H4 (cell line): ENCODE measurements at places on chromosomes 1 and 21. TPM values are rescaled to one million over a fixed set of nuclear protein-coding genes. Genes with fewer than 3 reads are reported as not detected.

TBX15 gene
- total RNA-seq, result not detected in 2 replicates

OLFM3 gene
- total RNA-seq, result 1.2 and 1.4 TPM in 2 replicates

DNA sequence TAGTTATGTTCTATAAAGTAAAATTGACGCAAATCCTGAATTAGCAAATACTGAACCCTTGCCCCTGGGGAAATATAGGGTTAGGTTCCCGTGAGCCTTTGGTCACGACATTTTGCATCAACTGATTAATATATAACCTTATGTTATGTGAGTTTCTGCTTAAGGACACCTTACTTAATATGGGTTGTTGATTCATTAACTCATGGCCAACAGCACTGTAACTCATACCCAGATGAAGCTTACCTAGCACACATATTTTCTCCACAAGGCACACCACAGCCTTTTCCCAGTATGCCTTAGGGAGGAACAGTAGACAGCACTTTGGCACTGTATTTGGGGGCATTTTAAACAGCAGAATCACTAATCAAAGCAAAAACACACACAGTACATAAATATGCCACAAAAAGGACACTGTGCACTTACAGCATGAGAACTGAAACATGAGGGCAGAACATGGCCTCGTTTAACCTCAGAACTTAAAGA, 15.1 kb downstream of the INAVA start:
- no peak for DNase-seq

B4GALT3 gene
- 28.0 and 38.0 TPM in 2 replicates for total RNA-seq

DNA sequence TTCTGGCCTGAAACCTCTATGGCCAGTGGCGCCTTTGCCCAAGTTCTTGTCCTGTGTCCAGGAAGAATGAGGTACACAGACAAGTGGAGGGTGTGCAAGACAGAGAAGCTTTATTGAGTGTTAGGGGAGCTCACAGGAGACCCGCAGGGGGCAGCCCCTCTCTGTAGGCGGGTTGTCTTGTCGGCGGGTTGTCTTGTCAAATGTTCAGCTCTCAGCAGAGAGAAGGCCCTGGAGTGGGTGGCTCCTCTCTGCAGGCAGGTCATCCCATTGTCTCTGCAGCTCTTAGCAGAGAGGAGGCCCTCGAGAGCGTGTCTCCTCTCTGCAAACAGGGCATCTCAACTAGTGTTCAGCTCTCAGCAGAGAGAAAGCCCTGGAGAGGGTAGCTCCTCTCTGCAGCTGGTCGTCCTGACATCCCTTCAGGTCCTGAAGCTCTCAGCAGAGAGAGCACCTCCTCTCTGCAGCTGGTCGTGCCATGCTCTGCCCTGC, 11.0 kb downstream of the COL6A2 start:
- no peak for DNase-seq

OR2T29 gene
- total RNA-seq, result not detected in 2 replicates

GRCh38 chr1:210144736-210145135, 87.9 kb upstream of the SERTAD4 start:
- no peak for DNase-seq

BMP8A gene
- total RNA-seq, result not detected in 2 replicates

- no peak for DNase-seq
Measured at GRCh38 chr1:159707472-159708260, 6.7 kb downstream of the CRP start.

MPL gene
- total RNA-seq, result not detected in 2 replicates

GRCh38 chr1:212060632-212061472, 25.3 kb downstream of the DTL start:
- no peak for DNase-seq

DNA sequence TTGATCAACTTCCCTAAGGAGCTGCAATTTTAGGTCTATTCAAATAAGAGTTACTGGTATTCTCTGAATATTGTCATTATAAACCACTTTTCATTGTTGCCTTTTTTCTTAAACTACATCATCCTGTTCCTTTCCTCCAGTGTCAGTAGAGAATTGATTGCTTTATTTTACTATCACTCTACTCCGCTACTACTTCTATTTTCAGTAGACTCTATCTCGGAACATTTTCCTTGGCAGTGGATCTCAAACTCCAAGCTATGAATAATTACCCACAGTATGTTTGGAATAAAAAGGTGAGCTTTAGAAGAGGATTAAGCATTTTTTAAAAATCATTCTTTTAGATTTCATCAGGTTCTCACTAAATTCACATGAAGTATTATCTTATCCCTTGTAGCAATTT, 224.9 kb downstream of the GREM2 start:
- no peak for DNase-seq

HEYL gene
- not detected in 2 replicates for total RNA-seq

- DNase-seq, result no peak
Measured at GRCh38 chr1:180560868-180561600, 2.3 kb downstream of the OVAAL start.

GRCh38 chr1:15524283-15525049, 451 bp upstream of the CASP9 start:
- peak; percentile 93 for DNase-seq

GRCh38 chr1:161131523-161132409, 701 bp downstream of the DEDD start:
- DNase-seq, result no peak

OR2G6 gene
- total RNA-seq, result not detected in 2 replicates

- DNase-seq, result no peak
Measured at GRCh38 chr1:42951588-42951987, 7.1 kb downstream of the SLC2A1 start.

- DNase-seq, result no peak
Measured at GRCh38 chr1:81682490-81682889, 118.2 kb upstream of the ADGRL2 start.

DNA sequence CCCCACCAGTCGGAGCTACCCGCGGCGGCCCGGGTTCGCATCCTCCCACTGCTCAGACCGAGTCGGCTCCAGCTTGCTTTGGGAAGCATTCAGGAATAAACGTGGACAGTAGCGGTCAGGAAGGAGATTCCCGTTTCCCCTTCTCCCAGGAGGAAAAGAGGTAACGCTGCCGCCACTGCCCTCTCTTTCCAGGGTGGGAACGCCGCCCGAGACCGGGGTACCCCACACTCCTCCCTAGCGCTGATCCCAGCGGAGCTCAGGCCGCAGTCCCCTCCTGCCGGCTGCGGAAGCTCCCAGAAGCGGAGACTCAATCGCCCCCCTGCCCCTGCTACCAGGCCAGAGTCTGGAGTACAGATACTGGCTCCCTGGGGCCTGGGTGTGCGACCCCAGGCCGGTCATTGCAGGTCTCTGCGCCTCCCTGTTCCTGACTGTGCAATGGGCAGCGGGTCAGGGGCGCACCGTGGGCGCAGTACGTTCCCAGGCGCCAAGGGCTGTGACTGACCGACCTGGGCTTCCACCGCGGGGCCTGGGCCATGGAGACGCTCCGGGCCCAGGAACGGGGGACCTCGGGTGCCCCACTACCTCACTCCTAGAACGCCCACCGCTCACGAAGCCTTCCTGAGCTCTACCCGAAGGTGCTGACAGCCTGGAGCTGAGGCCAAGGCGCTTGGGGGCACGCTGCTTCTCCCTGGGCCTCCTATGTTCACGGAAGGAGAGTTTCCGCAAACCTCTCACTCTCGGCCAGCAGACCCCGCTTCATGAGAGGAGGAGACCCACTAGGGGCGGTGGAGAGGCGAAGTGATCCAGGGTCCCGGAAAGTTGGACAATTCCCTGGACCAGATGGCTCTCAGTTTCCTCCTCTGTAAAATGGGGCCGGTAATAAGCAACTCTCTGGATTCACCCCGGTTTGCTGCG, 7.8 kb downstream of the DMRTA2 start:
- DNase-seq, result no peak

DNA sequence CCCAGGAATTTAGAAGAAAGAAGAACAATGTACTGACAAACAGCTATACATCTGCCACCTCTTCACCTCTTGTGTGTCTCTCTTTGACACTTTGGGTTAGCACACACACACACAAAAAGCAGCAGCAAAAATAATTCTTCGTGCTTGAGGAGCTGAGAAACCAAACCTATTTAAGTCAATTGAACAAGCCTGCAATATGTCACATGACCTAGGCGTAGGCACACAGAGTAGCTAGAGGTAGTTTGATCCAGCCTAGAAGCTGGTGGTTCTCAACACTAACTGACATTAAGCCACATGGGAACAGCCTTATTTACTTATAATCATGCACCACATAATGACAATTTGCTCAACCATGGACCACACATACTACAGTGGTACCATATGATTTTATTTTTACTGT, 32.3 kb downstream of the RRAGC start:
- DNase-seq, result no peak

OTUD3 gene
- total RNA-seq, result 0.58 and 1.6 TPM in 2 replicates

DNA sequence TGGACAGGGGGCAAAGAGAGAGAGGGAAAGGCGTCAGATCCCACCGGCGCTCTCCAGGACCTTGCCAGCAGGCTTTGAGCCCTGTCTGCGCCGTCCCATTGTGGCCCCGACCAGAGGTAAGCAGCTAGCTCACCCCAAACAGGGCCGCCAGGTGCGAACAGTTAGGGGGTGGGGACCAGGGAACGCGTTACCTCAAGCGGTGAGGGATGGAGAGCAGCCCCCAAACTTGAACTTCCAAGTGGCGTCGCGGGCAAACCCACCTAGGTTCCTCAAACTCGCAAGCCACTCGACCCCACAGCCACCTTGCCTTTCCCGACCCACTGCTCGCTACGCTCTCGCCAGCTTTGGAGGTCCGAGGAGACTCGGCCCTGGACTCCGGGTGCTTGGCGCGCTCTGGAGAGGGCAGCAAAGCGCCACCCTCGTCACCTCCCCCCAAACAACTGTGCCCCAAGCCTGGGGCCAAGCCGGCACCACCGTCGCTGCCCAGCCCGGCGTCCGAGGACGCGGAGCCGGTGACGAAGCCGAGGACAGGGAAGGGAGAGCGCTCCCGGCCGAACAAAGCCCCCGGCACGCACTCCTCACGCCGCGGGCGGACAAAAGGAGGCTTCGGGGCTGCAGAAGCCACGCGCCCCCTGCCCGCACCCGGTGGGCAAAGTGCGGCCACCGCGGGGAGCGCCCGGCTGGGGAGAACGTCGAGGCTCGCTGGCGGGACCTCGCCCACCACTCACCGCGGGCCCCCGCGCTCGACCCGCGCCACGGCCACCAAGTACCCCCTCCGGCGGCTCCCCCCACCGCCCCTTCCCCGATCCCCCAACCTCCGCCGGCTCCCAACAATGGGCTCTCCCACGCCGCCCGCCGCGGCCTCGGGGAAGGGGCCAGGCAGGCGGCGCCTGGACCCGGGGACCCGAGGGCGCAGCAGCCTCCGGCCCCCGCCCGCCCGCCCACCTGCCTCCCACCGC, 976 bp downstream of the SSBP3 start:
- DNase-seq, result no peak

NEGR1 gene
- total RNA-seq, result 1.8 and 3.0 TPM in 2 replicates

DNA sequence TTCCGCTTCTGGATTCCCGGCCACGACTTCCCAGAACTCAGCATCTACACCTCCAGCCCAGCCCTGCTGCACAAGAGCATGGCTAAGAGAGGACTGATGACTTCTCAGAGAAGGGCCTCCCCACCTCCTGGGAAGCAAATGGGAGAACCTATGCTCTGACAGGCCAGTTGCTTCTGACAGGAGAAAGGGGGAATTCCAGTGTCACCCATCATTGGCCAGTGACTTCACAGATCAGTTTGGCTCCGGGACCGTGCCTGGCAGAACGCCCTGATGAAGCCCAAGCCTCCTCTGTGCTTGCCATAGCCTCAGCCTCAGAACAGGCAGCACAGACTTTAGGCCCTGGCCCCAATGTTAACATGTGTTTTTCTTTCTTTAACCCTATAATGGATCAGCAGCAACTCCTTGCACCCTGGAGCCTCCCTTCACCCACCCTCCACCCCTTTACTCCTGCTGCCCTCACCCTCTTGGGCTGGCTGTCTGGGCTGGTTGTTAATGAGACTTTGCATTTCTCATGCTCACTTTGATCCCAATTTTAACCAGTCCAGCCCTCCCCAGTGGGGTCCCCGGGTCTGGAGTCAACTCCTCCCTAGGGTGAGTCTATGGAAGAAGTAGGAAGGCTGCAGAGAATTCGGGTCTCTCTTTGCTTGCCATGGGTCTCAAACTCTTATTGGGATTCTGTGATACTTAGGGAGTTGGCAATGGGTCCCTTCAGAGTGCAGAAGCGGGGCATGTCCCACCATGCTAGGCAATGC, 42.7 kb upstream of the SLC30A1 start:
- DNase-seq, result no peak

C1QTNF12 gene
- 0.21 TPM in 1 of 2 replicates, not detected in the other for total RNA-seq

DNA sequence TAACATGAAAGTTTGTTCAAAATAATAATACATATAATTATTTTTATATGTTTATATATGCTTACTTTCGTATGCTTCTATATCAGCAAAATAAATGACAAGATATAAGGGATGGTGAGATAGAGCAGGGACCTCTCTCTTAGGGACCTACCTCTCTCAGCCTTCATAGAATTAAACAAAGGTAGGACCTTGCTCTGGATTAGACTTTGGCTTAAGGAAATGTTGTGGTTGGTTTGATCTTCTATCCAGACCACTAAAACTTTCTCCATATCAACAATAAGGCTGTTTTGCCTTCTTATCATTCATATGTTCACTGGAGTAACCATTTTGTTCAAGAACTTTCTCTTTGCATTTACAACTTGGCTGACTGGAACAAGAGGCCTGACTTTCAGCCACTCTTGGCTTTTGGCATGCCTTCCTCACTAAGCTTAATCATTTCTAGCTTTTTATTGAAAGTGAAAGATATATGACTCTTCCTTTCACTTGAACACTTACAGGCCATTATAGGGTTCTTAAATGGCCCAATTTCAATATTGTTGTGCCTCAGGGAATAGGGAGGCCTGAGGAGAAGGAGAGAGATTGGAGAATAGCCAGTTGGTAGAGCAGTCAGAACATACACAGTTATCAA, 14.4 kb downstream of the FRRS1 start:
- DNase-seq, result no peak

SUSD4 gene
- 0.14 and 0.99 TPM in 2 replicates for total RNA-seq

GRCh38 chr1:196059210-196059609, 549.0 kb downstream of the KCNT2 start:
- DNase-seq, result no peak

NPR1 gene
- total RNA-seq, result not detected in 2 replicates

- DNase-seq, result no peak
Measured at GRCh38 chr21:25916226-25916625, 181.5 kb downstream of the GABPA start.

- DNase-seq, result no peak
Measured at GRCh38 chr1:27600498-27601175, 3.3 kb downstream of the AHDC1 start.

GRCh38 chr1:105909811-105910210, 1146.7 kb upstream of the PRMT6 start:
- DNase-seq, result no peak

DNA sequence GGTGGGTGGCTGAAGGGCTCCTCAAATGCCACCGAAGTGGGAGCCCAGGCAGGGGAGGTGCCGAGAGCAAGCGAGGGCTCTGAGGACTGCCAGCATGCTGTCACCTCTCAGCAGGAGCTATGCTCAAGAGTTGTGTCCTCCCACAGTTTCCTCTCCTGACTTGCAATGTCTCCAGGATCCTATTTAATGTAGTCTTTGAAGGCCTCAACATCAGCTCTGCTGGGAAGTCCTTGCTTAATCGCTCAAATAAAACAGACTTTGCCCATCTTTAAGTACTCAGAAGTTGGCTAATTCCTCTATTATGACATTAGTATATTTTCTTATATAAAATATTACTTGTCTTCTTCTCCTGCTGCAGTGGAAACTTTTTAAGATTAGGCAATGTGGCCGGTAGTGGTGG, 154.2 kb upstream of the NRIP1 start:
- DNase-seq, result no peak

GRCh38 chr1:156422602-156423091, 53.6 kb downstream of the RHBG start:
- DNase-seq, result no peak

GRCh38 chr1:64476251-64476952, 6.5 kb downstream of the CACHD1 start:
- peak; percentile 29 for DNase-seq

PBXIP1 gene
- total RNA-seq, result 22.8 and 31.2 TPM in 2 replicates

YARS1 gene
- 136 and 168 TPM in 2 replicates for total RNA-seq
